ENCODE measurements at places on chromosomes 5 and 9.

DNA sequence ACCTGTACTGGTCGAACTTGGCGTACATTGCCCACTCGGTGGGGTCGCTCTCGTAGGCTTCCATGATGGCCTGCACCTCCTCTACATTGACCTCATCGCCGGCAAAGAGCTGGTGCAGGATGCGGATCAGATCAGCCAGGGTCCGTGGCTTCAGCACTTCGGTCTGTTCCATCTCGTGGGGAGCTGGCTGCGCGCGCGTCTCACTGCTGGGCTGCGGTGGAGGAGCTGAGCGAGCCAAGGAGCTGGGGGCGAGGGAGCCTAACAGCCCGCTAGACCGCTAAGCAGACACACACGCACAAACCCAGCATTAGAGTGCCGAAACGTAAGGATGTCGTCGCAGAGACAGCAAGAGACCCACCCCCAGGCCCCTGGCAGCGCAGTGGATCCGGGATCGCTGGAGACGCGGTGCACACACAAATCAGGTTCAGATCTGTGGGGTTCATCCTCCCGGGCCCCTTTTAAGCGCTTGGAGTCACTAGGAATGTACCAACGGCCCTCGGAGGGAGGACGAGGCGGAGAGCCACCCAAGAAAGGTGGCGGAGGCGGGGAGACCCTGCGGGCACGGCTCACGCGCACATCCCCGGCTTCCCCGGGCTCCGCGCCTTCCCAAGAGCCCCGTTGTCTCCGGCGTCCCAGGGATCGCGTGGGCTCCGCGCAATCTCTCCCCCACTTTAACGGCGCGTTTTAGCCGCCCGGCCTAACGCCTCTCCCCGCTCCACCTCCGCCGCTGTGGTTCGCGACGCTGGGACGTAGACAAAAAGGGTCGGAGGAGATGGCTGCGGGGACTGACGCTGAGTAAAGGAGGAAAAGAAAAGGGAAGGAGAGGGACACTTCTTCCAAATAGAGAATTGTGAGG lies at the start of gene CDO1:
TSS of gene CDO1 (minus strand) at position 434 of the 856 bp plus-strand sequence. CDS start at position 172, 262 bp downstream.
- peak; percentile 37 for DNase-seq

DNA sequence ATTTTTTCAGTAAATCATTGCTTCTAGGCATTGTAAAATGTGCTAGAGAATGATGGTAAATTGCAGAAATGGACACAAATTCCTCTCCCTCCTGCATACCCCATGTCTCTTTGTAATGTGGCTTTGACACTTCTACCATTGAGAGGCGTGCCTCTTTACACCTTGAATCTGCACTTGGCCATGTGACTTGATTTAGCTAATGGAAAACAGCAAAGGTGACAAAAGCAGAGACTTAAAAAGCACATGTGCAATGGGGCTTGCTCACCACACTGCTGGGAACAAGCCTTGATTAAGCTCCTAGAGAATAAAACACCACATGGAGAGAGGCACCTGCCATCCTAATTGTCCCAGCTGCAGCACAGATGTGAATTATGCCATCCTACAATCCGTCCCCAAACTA lies 69.9 kb upstream of the NAA35 start:
- DNase-seq: no peak

- no peak for DNase-seq
These were observed 555.8 kb upstream of the CLINT1 start for GRCh38 chr5:158414780-158415179.

DNA sequence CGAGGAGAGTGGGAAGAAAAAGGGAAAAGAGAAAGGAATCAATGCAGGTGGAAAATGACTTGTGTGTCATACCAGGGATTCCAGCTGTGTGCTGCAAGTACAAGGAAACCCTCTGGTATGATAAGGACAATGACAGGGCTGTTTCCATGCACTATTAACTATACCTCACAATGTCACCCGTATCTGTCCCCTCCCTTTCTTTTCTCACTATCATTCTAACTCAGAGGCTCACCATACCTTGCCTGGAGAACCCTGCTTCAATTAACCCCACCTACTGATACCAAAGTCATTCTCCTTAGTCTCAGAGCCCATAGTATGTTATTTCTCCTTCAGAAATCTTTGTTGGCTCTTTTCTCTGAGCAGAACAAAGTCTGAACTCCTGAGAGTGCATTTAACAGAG lies 236.2 kb upstream of the NREP start:
- no peak for DNase-seq

DNA sequence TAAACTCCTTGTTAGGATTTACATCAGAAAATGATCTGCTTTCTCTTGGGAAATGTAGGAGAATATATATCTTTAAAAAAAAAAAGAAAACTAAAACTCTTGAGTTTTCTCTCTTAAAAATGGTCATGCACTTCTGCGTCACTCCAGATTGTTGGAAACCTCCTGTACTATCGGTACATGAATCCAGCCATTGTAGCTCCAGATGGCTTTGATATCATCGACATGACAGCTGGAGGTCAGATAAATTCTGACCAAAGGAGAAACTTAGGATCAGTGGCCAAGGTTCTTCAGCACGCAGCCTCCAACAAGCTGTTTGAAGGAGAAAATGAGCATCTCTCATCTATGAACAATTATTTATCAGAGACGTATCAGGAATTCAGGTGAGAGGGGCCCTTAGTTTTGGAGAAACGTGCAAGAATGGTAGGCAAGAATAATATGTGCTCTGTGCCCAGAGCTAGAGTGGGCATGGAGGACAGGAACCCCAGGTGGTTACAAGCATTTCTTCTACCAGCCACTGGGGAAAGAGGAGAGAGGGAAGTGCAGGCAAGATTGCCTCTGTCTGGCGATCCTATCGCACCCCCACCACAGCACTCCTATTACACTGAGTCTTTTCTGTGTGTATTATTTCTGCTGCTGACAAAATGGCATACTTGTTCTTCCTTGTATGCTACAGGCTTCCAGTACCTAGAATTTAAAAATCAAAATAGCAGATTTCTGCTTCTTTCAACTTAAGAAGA lies 41.4 kb upstream of the F2R start:
- DNase-seq: no peak

- DNase-seq: no peak
These were observed 173.6 kb downstream of the ARL15 start for GRCh38 chr5:54136516-54137440.

- DNase-seq: no peak
These were observed 22.5 kb downstream of the TICAM2 start for GRCh38 chr5:115579747-115580173.

GRCh38 chr5:127216898-127217675 lies 73.5 kb upstream of the MEGF10 start:
- DNase-seq: no peak

DNA sequence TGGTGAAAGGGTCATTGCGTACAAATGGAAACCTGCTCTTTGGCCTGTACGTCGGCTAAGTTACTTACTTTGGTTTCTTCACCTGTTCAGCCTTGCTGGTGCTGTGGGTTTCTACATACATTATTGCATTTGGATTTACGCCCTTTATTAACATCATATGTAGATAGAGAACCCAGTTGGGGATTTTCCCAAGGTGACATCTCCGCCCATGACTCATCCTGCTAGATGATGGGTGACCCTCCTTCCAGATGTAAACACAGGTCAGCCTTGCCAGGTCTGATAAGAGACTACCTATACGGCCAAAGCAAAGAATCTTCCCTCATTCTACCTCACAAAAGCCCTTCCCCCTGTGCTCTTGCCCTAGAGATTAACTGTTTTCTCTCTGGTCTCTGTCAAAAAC lies 360.9 kb downstream of the KDM4C start:
- DNase-seq: no peak

DNA sequence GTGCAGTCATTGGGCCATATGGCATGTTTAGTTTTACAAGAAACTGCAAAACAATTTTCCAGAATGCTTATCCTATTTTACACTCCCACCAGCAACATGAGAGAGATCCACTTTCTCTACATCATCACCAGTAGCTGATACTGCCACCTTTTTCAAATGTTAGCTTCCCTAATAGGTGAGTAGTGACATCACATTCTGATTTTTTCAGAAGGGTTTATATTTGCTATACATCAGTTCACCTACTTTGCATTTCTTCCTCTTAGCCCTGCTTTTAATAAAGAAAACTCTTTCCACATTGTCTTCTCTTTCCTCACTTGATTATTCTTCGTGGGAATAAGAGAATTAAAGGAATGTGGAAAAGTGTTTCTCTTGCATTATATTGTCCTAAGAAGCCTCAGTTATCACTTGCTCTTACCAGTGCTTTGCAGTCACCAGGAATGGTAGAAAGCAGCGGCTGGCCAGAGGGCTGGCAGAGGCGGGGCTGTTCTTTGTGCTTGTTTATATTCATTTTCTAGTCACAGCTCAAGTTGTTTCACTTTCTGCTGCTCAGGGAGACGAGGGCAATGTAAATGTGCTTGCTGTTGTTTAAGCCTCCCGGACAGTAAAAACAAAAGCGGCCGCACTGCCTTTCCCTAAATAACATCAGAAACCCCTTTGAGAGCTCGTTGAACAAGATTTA lies 164.8 kb downstream of the HSD17B3 start:
- no peak for DNase-seq

- DNase-seq: no peak
These were observed 87.5 kb upstream of the SSBP2 start for GRCh38 chr5:81838307-81838906.

GRCh38 chr5:35172533-35172932 lies 57.8 kb downstream of the PRLR start:
- DNase-seq: no peak

DNA sequence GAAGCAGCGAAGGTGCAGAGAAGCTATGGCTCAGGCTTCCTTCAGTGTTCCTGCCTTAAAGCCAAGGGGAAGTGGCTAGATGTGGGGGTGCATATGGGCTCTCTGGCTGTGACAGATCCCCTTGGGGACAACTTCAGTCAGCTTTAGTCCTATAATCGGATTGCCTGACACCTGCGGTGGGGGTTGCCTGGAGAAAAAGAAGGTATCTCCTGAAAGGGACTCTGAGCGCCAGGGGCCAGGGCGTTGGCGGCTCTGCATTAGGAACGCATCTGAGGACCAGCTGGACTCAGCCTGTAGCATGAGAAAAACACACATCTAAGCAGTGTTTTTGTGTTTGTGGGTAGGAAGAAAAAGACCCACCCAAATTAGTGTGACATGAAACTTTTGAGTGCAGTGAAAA lies 84.3 kb upstream of the OTULINL start:
- DNase-seq: no peak

- no peak for DNase-seq
These were observed 51.3 kb downstream of the LMX1B start for GRCh38 chr9:126664900-126665643.

DNA sequence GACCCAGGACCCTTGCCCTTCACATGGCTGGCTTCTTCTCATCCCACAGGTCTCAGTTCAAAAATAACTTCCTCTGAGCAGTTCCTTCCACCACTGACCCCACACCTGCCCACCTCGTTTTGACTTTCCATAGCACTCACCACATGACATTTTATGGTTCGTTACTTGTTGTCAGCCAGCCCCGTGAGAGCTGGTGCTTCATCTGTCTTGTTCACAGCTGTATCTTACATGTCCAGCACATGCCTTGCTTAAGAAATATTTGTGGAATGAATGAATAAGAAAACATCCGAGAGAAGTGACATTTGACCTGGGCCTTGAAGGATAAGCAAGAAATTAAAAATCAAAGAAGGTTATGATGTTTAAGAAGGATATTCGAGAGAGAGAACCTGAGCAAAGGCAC lies 193.9 kb downstream of the RFK start:
- DNase-seq: no peak

- no peak for DNase-seq
These were observed 119.0 kb downstream of the ENTREP1 start for GRCh38 chr9:69444021-69444420.

DNA sequence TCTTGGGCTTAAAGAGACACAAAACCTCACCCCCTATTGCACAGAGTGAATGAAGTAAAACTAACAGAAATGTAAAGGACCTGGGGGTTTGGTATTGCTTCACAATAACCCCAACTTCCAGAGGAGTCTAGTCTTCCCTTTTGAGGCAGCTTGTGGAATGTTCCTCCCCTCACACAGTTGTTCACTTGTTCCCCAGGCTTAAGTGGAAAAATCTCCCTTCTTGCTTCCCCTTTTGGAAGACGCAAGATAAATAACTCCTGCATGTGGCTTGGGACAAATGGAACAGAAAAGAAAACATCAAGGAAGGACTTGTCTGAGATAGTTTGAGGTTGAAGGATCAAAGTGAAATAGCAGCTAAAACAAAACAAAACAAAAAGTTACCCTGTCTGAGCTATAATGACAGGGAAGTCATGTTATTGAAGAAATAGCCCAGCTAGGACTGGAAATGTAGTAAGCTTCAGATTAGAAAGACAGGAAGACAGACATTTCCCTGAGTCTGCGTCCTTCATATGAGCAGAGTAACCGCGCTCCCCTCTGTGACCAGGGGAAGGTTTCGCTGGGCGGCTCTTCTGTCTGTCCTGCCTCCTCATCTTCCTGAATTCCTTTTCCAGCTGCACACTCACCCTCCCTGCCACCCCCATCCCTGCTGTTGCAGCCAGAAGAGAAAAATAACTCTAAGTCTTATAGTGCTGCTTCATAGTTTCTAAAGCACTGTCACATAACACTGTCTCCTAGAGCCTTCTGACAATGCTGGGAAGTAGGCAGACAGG lies 8.8 kb downstream of the SPARC start:
- DNase-seq: no peak

GRCh38 chr5:181153814-181154213 lies 6.4 kb downstream of the OR2V2 start:
- DNase-seq: no peak

GRCh38 chr9:112104401-112104800 lies 70.7 kb downstream of the SUSD1 start:
- no peak for DNase-seq

DNA sequence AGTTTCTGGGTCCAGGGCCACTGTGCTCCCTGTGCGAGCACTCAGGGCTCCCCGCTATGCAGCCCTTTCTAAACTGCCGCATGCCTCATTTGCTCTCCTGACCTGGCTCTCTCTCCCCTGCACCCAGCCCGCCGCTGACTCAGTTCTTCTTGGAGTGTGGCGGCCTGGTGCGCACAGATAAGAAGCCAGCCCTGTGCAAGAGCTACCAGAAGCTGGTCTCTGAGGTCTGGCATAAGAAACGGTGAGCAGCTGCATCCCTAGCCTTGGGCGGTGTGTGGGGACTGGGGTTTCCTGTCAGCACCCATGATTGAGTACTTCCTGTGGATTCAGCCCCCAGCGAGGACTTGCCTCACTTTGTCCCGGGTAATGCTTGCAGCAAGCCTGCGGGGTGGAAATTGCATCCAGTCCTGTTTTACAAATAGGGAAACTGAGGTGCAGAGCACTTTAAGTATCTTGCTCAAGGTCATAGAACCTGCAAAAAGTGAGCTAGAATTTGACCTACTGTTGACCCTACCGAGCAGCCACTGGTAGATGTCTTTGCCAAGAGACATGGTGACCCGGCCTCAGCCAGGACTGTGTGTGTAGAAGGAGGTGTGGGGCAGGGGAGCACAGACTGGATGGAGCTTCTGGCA lies 27.9 kb downstream of the USP20 start:
- DNase-seq: peak; percentile 65

GRCh38 chr9:94169968-94170367 lies 85.7 kb downstream of the PTPDC1 start:
- no peak for DNase-seq

GRCh38 chr5:28710360-28710759 lies 1672.0 kb upstream of the CDH9 start:
- no peak for DNase-seq

Measured in stimulated activated CD4-positive, alpha-beta T cell treated with anti-CD3 and anti-CD28 coated beads, Interleukin-2, amount 100 ng/mL, for 24 hours (primary cell).